ENCODE measurements at places on chromosomes 1 and 21.

- no peak for DNase-seq
These were observed 53.6 kb upstream of the A3GALT2 start for GRCh38 chr1:33374336-33375105.

DNA sequence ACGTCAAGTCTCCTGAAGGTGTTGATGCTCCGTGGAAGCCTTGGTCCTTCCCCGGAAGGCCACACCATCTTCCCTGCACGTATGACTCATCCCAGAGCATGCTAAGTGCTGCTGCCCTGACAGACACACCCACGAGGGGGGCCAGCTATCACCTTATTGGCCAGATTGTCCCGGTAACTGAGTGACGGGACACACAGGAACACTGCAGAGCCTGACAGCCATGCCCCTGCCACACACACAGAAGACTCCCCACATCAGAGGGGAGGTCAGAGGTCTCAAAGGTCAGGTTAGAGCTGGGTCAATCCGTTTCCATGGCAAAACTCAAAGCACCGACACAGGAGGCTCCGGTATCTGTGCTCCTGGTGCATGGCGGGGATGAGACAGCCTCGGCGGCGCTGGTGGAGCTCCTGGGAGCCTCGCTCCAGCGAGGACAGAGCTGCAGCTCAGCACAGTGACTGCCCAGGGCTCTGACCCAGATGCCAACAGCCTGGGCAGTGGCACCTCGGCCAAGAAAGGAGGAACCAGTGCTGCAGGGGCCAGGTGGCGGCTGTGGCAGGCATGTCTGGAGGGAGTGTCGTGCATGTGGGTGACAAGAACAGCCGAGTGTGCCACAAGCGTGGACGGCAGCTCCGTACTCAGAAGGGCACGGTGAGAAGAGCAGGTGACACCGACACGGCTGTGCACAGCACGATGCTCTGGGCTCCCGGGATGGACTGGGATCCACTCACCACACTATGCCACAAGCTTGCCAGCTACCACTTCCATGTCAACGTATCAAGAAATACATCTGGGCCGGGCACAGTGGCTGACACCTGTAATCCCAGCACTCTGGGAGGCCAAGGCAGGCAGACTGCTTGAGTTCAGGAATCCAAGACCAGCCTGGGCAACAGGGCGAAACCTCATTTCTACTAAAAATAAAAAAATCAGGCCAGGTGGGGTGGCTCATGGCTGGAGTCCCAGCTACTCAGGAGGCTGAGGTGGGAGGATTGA is 14.8 kb upstream of the TMEM240 start:
- no peak for DNase-seq

DNA sequence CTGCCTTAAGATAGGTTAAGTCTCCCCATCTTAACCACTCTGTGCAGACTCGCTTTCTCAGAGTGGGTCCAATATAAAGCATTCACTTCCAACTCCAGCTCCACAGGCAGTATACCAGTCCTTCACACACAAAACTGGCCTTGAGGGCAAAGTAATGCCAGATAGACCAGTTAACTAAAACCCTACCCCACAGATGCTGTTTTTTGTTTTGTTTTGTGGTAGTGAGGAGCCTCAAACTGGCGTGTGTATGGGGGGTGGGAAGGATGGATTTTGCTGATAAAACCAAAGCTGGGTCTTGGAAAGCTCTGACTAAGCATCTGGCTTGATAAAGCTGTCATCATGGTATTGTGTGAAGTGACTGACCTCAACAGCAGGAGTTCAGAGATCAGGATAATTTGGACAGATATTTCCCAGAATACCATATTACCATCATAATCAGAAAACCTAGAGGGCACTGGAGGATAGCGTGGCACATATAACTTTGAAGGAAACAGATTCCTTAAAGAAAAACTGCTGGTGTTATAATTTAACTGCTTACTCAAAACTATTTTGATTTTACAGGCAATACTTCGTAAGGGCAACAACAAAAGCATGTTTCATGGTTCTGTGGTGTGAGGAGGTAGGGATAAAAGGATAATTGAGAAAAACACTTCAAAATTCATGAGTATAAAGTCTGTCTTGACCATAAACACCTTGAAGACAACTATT is 29.6 kb upstream of the CPLANE2 start:
- no peak for DNase-seq

GRCh38 chr1:220884981-220885918 is 6.0 kb downstream of the HLX start:
- no peak for DNase-seq

Measured in stimulated activated CD8-positive, alpha-beta memory T cell treated with anti-CD3 and anti-CD28 coated beads, Interleukin-4, amount 100 ng/mL, for 48 hours (primary cell).